ENCODE measurements at places on chromosomes 1 and 21. TPM values are rescaled to one million over a fixed set of nuclear protein-coding genes. Genes with fewer than 3 reads are reported as not detected.
A peak's percentile ranks its signal among the peaks of the same experiment; 100 is the strongest.

The IKBKE gene
- total RNA-seq = 3.9 TPM

The ARHGEF19 gene
- total RNA-seq = 3.0 TPM

The LCE1C gene
- total RNA-seq = not detected

The C1QC gene
- 57.6 TPM for total RNA-seq

DNA sequence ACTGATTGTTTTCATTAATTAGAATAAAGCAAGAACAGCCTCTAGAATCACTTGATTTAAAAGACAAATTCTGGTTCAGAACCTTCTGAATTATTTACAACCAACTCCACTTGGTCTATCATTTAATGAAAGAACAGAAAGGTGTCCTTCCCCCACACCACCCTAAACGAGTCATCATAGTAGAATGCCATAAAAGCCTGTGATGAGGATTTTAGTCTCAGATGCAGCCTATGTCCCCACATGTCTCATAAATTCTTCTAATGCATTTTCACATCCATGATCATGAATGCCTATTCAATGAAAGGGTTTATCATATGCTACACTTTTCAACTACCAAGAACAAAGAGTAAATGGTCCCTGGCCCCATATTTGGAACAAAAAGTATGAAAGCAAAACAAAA, 508.1 kb downstream of the DPYD start:
- no peak overlapping the region for H3K27ac ChIP-seq
- no peaks in the 10 kb centered on the region for H3K27me3 ChIP-seq
- no peak for DNase-seq
- no peaks in the 10 kb centered on the region for H3K36me3 ChIP-seq
- no peak overlapping the region for H3K4me3 ChIP-seq
- H3K4me1 ChIP-seq = no peaks in the 10 kb centered on the region

GRCh38 chr1:229037806-229038405, 233.0 kb upstream of the RAB4A start:
- no peaks in the 10 kb centered on the region for H3K27me3 ChIP-seq
- no peak overlapping the region for H3K27ac ChIP-seq
- H3K36me3 ChIP-seq = no peaks in the 10 kb centered on the region
- H3K4me1 ChIP-seq = no peaks in the 10 kb centered on the region
- H3K4me3 ChIP-seq = no peak overlapping the region

DNA sequence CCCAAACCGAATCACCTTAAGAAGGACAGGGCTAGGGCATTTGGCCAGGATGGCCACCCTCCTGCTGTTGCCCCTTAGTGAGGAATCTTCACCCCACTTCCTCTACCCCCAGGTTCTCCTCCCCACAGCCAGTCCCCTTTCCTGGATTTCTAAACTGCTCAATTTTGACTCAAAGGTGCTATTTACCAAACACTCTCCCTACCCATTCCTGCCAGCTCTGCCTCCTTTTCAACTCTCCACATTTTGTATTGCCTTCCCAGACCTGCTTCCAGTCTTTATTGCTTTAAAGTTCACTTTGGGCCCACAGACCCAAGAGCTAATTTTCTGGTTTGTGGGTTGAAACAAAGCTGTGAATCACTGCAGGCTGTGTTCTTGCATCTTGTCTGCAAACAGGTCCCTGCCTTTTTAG, 3.6 kb downstream of the BTG2 start:
- peak; percentile 34 for DNase-seq
- no peak overlapping the region for H3K4me3 ChIP-seq
- H3K27me3 ChIP-seq = no peaks in the 10 kb centered on the region
- no peaks in the 10 kb centered on the region for H3K4me1 ChIP-seq

GRCh38 chr1:201298396-201299381, 15.4 kb downstream of the PKP1 start:
- no peaks in the 10 kb centered on the region for H3K36me3 ChIP-seq
- DNase-seq = no peak
- no peaks in the 10 kb centered on the region for H3K27me3 ChIP-seq
- no peak overlapping the region for H3K4me3 ChIP-seq
- H3K27ac ChIP-seq = no peak overlapping the region
